ENCODE measurements at places on chromosomes 1 and 21. TPM values are rescaled to one million over a fixed set of nuclear protein-coding genes. Genes with fewer than 3 reads are reported as not detected.

- DNase-seq = no peak
Observed at GRCh38 chr1:152164517-152165136, 5.6 kb upstream of the RPTN start.

PDPN gene
- 19.5 TPM for total RNA-seq

DNA sequence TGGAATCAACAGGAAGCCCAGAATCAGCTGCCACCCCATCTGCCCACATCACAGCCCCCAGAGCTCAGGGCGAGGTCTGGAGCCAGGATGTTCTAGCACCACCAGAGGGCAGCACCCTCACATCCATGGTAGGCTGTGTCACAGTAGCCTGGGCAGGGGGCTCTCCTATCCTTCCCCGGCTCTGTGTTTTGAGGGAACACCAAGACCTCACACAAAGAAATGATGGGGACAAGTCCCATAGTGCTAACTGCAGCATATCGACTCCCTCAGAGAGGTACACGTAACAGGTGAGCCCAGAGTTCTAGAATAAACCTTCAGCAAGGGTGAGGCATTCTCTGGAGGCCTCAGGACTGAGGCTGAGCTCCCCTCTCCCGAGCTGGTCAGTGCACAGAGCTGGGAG, 2.3 kb upstream of the KCNC4 start:
- DNase-seq = peak; percentile 73

- no peak for DNase-seq
Observed at GRCh38 chr1:25644962-25645361, 28.4 kb downstream of the MAN1C1 start.

GRCh38 chr1:53349369-53349835, 21.5 kb upstream of the LRP8 start:
- peak; percentile 24 for DNase-seq

- no peak for DNase-seq
Observed at GRCh38 chr1:25474439-25475047, 43.8 kb downstream of the MACO1 start.

DNA sequence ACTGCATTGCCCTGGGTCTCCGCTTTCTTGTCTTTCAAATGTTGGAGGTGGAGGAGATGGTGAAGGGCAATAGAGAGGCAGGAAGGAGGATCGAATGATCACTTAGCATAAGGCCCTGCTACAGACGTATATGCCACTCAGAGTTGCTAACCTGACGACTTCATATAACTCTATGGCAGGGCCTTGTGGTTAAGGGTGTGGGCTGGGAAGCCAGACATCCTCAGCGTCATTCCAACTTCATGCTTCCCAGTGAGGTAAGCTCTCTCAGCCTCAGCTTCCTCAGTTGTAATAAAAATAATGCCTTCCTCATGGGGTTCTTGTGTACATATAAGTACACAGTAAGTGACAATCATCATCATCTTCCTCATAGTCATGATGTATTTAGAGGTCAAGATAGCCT, 54.6 kb downstream of the CASQ2 start:
- DNase-seq = no peak

DNA sequence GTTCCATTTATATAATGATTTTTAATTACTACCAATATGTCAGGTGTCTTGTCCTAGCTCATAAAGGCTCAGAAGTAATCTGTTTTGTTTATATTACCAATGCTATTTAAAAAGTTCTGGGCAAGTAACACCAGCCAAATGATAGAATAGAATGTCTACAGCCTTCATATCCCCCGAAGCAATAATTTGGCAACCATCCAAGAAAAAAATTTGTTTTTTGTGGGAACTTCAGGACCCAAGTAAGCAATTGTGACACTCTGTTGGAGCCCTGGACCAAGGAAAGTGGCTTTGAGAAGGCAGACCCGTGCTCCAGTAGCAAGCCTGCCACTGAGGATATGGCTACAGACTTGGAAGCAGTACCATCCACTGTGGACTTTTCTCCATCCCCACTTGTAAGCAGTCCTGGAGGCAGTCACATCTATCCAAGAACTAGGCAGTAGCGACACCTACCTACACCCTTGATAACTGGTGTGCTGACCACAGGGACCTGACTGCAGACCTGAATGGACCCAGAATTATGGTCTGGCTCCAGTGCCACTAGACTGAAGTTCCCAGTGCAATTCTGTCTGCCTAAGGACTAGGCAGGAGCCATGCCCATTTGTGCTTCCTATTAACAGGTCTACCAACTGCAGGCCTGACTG, 870.7 kb upstream of the ADGRL2 start:
- DNase-seq = no peak

DNA sequence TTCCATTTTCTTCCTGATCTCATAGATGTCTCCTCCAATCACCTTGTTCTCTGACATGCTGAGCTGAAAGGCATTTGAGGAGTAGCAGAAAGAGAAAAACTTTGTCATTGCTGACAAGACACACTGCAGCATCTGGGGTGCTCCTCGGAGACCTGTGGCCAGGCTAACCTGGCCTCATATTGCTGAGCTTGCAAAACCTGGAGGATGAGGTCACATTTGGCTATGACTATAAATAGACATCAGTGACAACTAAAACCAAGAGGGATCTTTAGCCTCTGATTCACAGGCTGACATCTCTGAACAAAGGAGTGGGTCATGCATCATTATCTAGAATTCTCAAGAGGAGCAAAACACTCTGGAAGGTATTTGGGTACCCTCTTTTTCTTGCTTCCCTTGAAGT, 83.7 kb downstream of the PROX1 start:
- DNase-seq = no peak

GRCh38 chr21:18493422-18493821, 89.8 kb upstream of the TMPRSS15 start:
- DNase-seq = no peak

NR1I3 gene
- total RNA-seq = not detected

DNA sequence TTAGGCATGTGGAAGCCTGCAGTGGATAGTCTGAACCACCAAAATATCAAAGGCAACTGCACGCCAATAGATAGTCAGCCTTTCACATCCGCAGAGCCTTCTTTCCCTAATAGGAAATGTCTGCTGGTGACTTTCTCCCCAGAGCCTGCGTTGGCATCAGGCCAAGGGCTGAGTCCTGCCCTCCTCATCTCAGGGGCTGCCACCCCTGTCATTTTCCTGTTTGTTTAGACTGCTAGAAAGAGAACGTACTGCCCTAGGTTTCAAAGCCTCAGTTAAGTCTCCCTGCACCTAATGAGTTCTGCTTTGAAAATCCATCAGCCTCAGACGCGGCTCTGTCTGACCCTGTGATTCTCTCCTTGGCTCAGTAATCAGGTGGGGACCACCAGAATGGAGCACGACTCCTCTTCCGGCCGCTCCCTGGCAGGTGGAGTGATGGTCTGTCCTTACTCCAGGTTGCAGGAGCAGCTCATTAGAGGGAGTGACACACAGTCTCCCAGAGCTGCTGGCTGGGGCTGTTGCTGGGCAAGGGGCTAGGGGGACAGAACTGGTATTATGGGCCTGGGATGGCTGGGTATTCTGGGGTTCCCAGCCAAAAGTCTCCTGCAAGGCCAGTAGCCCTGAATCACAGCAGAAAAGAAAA, 27.3 kb downstream of the STUM start:
- DNase-seq = no peak

- no peak for DNase-seq
Observed at GRCh38 chr1:152630596-152630995, 7.7 kb upstream of the LCE3A start.

GRCh38 chr1:231385416-231385748, 36.7 kb downstream of the EGLN1 start:
- no peak for DNase-seq

MAN1A2 gene
- 47.7 TPM for total RNA-seq

DNA sequence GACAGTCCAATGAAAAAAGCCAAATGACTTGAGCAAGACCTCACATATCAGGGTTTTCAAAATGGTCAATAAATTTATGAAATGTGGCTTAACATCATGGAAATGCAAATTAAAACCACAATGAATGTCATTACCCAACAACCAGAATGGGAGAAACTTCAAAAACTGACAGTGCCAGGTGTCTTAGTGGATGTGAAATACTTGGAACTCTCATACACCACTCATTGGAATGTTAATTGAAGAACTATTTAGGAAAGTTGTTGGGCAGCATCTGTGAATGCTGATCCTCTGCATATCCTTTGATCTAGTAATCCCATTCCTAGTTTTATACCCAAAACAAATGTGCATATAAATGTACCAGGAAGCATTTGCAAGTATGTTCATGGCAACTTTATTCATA, 19.2 kb upstream of the BACH1 start:
- no peak for DNase-seq

AMY1C gene
- not detected for total RNA-seq

PRDM16 gene
- 80.7 TPM for total RNA-seq

TBX15 gene
- total RNA-seq = 2.3 TPM

DNA sequence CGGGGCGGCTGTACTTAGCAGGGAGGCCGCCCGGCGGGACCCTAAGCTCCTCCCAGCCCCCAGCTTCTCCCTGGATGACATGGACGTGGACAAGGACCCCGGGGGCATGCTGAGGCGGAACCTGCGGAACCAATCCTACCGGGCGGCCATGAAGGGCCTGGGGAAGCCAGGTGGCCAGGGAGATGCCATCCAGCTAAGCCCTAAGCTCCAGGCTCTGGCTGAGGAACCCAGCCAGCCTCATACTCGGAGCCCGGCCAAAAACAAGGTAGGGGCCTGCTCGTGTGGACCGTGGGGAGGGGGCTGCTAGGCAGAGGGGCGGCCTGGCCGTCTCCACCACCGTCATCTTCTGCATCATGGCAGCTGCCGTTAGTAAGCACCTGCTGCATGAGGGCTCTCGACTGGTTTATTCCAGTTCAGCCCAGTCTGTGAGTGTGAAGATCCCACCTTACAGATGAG, 9.0 kb downstream of the ARHGEF16 start:
- DNase-seq = peak; percentile 60
